ENCODE measurements at places on chromosomes 3 and 15. TPM values are rescaled to one million over a fixed set of nuclear protein-coding genes. Genes with fewer than 3 reads are reported as not detected.

DNA sequence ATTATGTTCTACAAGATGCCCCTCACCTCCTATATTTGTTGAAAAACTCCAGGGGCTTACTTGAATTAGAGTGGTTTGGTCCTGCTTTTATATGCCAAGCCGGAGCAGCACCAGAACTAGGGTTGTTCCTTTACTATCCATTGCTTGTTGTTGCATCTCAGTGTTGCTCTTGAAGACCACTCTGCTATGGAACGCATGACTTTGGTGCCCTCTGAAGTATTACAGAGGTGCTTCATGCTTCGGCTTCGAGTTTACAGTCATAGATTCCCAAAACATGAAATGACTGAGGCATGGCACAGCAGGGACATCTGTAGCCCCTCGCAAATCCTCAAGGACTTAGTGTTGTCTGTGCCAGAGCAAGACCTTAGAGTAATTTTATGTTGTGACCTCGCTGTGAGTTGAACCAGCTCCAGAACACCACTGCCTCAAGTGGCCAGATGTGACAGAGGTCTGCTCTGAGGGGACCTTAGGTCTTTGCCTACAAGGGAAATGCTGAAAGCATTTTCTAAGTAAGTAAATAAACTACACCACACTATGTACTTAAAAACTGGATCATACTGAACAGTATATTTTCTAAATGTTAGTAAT is 67.2 kb upstream of the SIAH2 start:
- no peaks in the 10 kb centered on the region for H3K4me1 ChIP-seq
- H3K27me3 ChIP-seq: peaks cover 4% of the 10 kb centered on the region
- H3K27ac ChIP-seq: no peak overlapping the region
- H3K36me3 ChIP-seq: no peaks in the 10 kb centered on the region

- DNase-seq: no peak
- H3K27me3 ChIP-seq: no peaks in the 10 kb centered on the region
- H3K4me1 ChIP-seq: no peaks in the 10 kb centered on the region
- no peaks in the 10 kb centered on the region for H3K36me3 ChIP-seq
Observed at GRCh38 chr3:79086514-79086913, 681.3 kb downstream of the ROBO1 start.

GRCh38 chr3:143865302-143865701 is 17.0 kb upstream of the SLC9A9 start:
- H3K27me3 ChIP-seq: peaks cover 19% of the 10 kb centered on the region
- no peak for DNase-seq
- no peak overlapping the region for H3K4me3 ChIP-seq
- H3K4me1 ChIP-seq: no peaks in the 10 kb centered on the region
- peaks cover 2% of the 10 kb centered on the region for H3K36me3 ChIP-seq

GRCh38 chr15:80268101-80268500 is 16.1 kb upstream of the CTXND1 start:
- no peak overlapping the region for H3K4me3 ChIP-seq
- H3K36me3 ChIP-seq: no peaks in the 10 kb centered on the region
- DNase-seq: no peak
- H3K27me3 ChIP-seq: peaks cover 40% of the 10 kb centered on the region
- no peak overlapping the region for H3K27ac ChIP-seq

GRCh38 chr15:55846116-55846707 is 103.3 kb upstream of the PRTG start:
- peaks cover 2% of the 10 kb centered on the region for H3K4me1 ChIP-seq
- no peak overlapping the region for H3K4me3 ChIP-seq

- H3K36me3 ChIP-seq: peaks cover 18% of the 10 kb centered on the region
- no peak overlapping the region for H3K4me3 ChIP-seq
- no peaks in the 10 kb centered on the region for H3K27me3 ChIP-seq
- H3K4me1 ChIP-seq: peaks cover 19% of the 10 kb centered on the region
- no peak overlapping the region for H3K27ac ChIP-seq
Observed at GRCh38 chr3:114508976-114509375, 215.1 kb downstream of the TIGIT start.

DNA sequence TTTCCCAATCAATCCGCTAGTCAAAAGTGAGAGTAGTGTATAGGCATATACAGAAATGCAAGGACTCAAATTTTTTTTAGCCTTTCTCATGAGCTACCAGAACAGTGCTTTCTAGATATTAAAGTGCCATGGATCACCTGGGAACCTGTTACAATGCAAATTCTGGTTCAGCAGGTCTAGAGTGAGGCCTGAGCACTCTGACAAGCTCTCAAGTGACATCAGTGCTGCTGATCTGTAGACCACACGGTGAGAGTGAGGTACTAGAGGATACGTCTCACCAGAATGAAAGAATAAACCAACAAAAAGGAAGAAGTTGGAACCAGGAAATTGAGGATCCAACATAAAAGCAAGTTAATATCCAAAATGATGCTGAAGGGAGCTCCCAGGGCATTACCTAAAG is 16.0 kb upstream of the PLA2G4D start:
- peaks cover 4% of the 10 kb centered on the region for H3K4me1 ChIP-seq
- no peak for DNase-seq
- no peaks in the 10 kb centered on the region for H3K36me3 ChIP-seq
- no peak overlapping the region for H3K4me3 ChIP-seq
- H3K27me3 ChIP-seq: peaks cover 11% of the 10 kb centered on the region

DNA sequence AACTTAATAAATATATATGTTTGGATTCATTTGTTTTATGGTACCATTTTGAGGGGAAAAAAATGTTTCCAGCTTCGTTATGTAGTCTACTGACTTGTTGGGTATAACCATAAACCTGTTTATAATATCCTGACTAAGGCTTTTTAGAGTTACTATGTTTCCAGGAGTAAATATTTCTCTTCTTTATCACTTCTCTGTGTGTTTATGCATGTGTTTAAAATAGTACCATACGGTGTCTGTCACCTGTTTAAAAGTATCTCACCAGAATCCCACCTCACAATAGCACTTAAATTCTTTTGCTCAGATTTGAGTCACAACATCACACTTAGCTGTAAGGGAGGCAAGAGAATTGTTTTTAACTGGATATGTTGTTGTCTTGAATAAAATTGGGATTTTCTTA is 15.1 kb downstream of the LACTB start:
- no peaks in the 10 kb centered on the region for H3K36me3 ChIP-seq
- H3K27me3 ChIP-seq: no peaks in the 10 kb centered on the region
- H3K4me3 ChIP-seq: no peak overlapping the region
- DNase-seq: no peak
- H3K27ac ChIP-seq: peak overlapping the region; percentile 37
- H3K4me1 ChIP-seq: peaks cover 12% of the 10 kb centered on the region

GRCh38 chr3:111336511-111336910 is 205.5 kb upstream of the CD96 start:
- no peak overlapping the region for H3K4me3 ChIP-seq

DNA sequence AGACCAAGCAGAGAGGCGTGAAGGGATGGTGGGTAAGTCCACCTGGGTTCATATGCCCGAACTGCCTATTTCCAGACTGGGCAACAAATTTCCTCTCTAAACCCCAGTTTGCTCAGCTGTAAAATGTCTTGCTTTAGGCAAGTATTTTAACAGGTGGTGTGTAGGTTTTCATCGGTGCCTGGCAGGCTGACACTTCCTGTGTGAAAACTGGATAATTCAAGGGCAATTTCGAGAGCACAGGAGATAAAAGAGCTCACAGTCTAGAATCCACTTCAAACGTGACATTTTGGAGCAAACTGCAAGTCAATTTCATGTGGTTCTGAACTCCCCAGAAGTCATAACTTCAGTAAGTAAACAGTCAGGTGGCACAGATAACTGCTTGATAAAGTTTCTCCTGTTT is 112.2 kb downstream of the OXNAD1 start:
- no peaks in the 10 kb centered on the region for H3K27me3 ChIP-seq
- H3K36me3 ChIP-seq: peaks cover 18% of the 10 kb centered on the region
- peak overlapping the region; percentile 93 for H3K27ac ChIP-seq
- no peak for DNase-seq
- H3K4me1 ChIP-seq: peaks cover 87% of the 10 kb centered on the region

DNA sequence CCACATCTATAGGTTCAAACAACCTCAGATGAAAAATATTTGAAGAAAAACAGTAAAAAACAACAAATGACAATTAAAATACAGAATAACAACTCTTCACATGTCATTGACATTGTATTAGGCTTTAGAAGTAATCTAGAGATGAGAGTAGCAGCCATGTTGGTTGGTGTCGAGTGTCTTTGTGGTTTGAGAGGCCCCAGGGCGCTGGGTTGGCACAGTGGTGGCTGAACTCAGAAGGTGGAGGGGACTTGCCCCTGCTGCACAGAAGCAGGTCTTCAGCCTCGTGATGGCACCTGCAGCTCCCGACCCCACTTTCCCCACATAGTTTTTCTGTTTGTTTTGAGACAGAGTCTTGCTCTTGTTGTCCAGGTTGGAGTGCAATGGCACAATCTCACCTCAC is 187.2 kb downstream of the OSBPL10 start:
- H3K4me1 ChIP-seq: no peaks in the 10 kb centered on the region
- H3K27me3 ChIP-seq: no peaks in the 10 kb centered on the region
- no peaks in the 10 kb centered on the region for H3K36me3 ChIP-seq
- no peak overlapping the region for H3K4me3 ChIP-seq
- no peak for DNase-seq

CYP11A1 gene
- not detected for total RNA-seq

TEX55 gene
- total RNA-seq: not detected

TTC23 gene
- 0.30 TPM for total RNA-seq

RTF1 gene
- 34.4 TPM for total RNA-seq

SOX2 gene
- total RNA-seq: not detected

CACNA1D gene
- total RNA-seq: not detected

LRTM1 gene
- not detected for total RNA-seq

OPA1 gene
- total RNA-seq: 54.4 TPM

TAGLN3 gene
- total RNA-seq: not detected

VPS13C gene
- total RNA-seq: 103 TPM

EAF2 gene
- total RNA-seq: 9.7 TPM

Measured in naive thymus-derived CD8-positive, alpha-beta T cell (primary cell).